Stimulated activated CD8-positive, alpha-beta memory T cell treated with anti-CD3 and anti-CD28 coated beads, Interleukin-4, amount 100 ng/mL, for 1 hour (primary cell): ENCODE measurements at places on chromosomes 7 and 10.

DNA sequence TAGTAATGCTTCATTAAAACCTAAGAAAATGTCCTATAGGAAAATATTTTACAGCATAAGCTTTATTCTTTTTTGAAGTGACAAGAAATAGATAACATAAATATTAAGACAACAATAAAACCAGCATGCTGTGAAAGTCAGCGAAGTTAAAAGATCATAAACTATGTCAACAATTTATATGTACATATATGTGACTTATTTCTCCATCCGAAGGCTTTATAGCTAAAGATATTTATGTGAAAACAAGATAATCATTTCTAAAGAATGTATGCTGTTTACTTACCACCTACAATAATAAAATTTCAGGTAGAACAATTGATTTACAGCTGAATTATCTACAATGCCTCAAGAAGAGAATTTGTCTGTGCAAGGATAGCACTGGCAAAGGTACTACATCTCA lies 283.4 kb downstream of the CRPPA start:
- DNase-seq = no peak

- no peak for DNase-seq
These were observed 54.7 kb upstream of the ANTXRL start for GRCh38 chr10:46232084-46232483.

DNA sequence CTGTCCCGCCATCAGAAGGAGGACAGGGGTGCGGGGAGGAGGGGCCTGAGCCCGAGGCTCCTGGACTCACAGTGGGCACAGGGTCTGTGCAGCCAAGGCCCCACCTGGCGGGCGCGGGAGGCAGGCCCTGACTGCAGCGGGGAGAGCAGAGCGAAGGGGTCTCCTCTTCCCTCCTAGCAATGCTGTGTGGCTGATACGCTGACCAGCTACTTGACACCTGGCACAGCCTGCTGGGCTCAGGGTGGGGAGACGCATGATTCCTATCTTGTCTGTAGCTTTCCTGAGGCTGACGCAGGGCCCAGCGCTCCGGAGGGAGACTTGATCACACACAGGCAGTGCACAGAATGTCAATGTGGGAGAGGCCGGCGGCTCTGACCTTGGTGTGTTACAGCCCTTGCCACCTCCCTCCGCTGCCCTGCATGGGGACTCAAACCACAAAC lies 174.9 kb downstream of the ELFN1 start:
- no peak for DNase-seq

GRCh38 chr10:30059209-30060107 lies at the start of gene JCAD:
Gene JCAD, minus strand, starts transcription at chr10:30059586. Its CDS starts 11,774 bp downstream, at chr10:30047812.
- peak; percentile 22 for DNase-seq

GRCh38 chr7:105487579-105488571 lies 34.2 kb downstream of the PUS7 start:
- DNase-seq = no peak

DNA sequence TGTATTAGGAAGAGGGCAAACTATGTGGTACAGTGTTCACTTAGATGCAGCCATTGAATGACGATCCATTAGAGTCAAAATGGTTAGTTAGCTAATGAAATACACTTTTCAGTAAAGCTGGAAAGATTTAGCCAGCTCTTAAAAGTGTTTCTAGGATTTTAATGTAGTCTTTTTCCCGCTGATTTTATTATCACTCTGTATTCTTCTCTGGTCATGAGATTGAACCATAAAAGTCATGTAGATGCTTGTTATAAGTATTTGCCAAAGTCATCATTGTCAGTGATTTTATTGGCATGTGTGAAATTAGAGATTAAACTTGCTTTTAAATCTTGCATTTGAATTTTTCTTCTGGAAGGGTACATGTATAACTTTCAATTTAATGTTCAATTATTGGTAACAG lies 93.8 kb downstream of the ADK start:
- DNase-seq = no peak

- no peak for DNase-seq
These were observed 92.3 kb upstream of the DUSP5 start for GRCh38 chr10:110405380-110405779.

GRCh38 chr10:123864923-123865322 lies 26.7 kb downstream of the CPXM2 start:
- DNase-seq = no peak

DNA sequence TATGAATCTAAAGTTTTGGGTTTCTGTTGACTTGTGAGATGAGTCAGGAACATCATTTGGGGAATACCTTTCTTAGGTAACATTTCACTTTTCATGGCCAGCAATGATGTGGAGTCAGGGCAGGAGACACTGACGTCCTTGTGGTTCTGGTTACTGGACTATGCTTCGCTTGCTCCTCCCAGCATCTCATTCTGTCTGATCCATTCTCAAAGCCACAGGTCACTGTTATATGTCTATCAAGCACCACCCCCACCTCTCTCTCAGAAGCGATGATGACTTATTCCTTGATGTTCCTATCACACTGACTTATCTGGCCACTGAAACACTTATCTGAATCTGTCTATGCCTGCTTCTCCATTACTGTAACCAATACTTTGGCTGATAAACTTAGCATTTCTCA lies 51.6 kb downstream of the TES start:
- DNase-seq = no peak

GRCh38 chr7:109354000-109354399 lies 784.3 kb downstream of the DNAJB9 start:
- no peak for DNase-seq

DNA sequence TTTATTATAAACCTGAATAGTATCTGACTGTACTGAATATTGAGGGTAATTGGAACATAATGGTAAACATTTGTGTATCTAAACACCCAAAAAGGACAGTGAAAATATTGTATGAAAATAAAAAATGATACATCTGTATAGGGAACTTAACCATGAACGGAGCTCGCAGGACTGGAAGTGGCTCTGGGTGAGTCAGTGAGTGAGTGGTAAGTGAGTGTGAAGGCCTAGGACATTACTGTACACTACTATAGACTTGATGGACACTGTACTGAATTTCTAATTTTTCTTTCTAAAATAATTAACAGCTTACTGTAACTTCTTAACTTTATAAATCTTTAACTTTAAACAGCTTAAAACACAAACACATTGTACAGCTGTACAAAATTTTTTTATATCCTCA lies 454.5 kb upstream of the FZD8 start:
- no peak for DNase-seq

DNA sequence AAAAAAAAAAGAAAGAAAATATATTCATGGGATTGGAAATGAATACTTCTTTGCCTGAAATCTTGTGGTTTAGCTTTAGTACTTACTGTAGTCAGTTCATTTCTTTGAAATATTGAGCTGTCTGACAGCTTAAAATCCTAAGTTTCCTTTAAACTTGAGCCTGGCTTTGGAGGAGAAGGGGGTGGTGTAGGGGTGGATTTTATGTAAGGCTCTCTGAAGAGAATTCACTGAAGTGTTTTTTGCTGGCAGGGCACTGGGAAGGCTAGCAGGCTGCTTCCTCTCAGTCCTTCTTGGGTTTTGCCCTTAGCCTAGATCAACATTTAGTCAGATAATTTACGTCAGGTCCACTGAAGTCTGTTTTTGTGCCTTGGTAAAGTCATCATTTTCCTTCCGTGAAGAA lies 516.5 kb downstream of the AUTS2 start:
- no peak for DNase-seq

DNA sequence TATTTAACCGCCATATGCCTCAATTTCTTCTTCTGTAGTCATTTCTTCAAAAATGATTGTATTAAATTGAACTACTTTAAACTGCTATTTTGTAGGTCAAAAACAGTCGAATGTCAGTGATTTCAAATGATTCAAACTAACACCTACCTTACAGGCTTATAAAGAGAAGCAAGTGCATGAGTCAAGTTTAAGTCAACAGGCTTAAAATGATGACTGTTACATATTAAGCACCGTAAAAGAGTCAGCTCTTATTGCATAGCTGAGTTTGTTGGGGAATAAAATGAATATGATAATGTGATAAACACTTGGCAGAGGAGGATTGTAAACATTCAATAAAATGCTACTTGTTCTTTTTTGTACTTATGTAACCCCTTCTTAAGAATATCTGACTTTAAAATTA lies 90.1 kb upstream of the ANKRD1 start:
- no peak for DNase-seq

DNA sequence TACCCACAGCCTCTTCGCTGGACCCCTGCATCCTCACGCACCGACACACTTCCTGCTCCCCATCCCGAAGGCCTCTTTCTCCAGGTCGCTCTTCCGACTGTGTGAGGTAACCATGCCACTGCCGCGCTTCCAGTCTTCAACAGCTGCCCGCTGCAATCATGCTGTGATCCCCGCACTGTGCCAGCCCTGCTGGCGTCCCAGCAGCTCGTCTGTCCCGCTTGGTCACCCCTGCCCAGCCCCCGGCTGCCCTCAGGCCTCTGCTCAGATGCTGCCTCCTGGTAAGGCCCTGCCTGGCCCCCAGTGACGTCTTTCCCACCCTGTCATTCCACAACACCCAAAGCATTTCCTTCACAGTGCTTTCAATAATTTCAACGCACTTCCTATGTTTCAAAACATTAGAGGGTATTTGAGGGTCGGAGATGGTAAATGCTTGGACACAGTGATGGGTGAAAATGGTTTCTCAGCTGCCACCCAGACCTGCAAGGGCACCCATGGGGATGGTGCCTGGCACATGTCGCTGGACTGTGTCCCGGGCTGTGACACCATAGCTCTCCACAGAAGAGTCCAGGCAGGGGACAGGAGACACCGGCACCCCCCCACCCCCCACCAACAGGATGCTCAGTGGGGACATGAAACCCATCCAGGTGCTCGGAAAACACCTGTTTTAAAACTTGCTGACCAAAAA lies 125.2 kb downstream of the MAD1L1 start:
- no peak for DNase-seq
